ENCODE measurements at places on chromosomes 1 and 21. TPM values are rescaled to one million over a fixed set of nuclear protein-coding genes. Genes with fewer than 3 reads are reported as not detected.

DNA sequence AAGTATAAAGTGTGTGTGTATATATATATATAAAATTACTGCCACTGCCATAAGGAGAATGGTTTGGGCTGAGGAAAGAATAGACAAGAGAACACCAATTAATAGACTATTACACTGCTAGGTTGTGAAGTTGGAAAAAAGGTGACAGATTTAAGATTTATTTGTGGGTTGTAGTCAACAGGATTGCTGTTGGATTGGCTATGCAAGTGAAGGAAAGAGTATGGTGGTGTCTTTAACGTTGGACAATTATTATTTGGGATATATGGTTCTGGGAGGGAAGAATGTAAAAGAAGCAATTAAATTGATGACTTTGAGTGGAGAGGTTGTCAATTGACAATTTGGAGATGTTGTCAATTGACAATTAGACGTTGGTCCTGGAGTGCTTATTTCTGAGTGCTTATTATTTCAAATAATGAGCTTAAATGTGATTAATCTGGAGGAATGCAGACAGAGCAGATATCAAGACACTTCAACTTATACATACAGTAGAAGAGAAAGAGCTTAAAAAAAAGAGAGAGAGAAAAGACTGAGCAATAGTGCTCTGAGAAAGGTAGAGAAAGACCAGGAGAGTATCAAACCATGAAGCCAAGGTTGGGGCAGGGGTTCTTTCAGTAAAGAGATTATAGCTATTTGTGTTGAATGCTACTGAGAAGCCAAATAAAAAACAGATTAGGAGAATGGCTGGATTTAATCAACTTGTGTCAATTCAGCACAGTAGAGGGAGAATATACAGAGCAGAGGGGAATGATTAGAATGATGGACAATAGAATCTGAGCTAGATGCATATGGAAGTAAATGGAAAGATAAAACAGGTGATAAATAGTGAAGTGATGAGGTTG is 9.7 kb downstream of the PTGS2 start:
- H3K27ac ChIP-seq: no peak overlapping the region
- H3K4me3 ChIP-seq: no peak overlapping the region

- no peak overlapping the region for H3K27ac ChIP-seq
- no peak for DNase-seq
Measured at GRCh38 chr1:167114725-167115124, 20.9 kb downstream of the STYXL2 start.

DNA sequence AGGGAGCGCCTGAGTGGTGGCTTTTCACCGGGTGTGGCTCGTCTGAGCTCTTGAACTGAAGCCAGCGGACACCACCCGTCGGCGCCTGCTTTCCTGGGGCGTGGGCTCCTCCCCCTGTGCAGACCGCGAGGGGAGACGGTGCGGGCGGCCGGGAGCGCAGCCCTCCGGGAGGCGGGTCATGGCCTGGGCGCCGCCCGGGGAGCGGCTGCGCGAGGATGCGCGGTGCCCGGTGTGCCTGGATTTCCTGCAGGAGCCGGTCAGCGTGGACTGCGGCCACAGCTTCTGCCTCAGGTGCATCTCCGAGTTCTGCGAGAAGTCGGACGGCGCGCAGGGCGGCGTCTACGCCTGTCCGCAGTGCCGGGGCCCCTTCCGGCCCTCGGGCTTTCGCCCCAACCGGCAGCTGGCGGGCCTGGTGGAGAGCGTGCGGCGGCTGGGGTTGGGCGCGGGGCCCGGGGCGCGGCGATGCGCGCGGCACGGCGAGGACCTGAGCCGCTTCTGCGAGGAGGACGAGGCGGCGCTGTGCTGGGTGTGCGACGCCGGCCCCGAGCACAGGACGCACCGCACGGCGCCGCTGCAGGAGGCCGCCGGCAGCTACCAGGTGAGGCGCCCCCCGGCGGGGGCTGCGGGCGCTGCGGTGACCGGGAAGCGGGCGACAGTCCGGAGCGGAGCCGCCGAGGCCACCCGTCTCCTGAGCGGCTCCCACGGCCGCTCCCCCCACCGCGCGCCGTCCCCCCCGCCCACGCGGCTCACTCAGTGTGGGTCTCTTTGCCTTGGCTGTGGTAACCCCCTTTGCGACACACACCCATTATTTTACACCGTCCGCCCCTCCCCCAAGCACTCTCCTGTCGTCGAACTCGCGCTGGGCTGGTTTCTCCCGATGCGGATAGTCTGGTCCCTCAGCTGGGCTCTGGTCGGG is at the start of gene TRIM58:
TSS of gene TRIM58 (plus strand) at position 119 of the 916 bp plus-strand sequence. CDS start at position 179, 60 bp downstream.
- peak within 1 kb of the TSS; percentile 41 for H3K4me3 ChIP-seq
- H3K27me3 ChIP-seq: peaks cover 9% of the 10 kb centered on the region
- H3K36me3 ChIP-seq: no peaks in the 10 kb centered on the region

DNA sequence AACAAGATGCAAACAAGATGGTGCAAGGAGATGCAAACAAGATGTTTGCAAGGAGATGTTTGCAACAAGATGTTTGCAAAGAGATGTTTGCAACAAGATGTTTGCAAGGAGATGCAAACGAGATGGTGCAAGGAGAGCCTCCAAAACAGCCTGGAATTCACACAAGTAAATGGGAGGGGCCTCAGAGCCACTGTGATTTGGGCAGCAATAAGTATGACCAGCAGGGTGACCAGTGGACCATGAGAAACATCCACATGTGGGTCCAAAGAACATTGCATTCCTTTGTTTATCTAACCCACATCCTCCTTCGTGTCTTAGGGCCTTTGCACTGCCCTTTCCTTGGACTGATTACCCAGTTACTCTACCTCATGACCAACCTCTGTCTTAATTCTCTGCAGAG is 162.9 kb downstream of the PLPP3 start:
- H3K27ac ChIP-seq: no peak overlapping the region
- no peaks in the 10 kb centered on the region for H3K27me3 ChIP-seq
- H3K4me1 ChIP-seq: peaks cover 7% of the 10 kb centered on the region
- no peak for DNase-seq

GRCh38 chr1:5950201-5950895 is 41.9 kb downstream of the NPHP4 start:
- no peak overlapping the region for H3K27ac ChIP-seq
- H3K4me3 ChIP-seq: no peak overlapping the region
- H3K27me3 ChIP-seq: no peaks in the 10 kb centered on the region
- DNase-seq: peak; percentile 18

- no peak for DNase-seq
- H3K4me3 ChIP-seq: no peak overlapping the region
- no peak overlapping the region for H3K27ac ChIP-seq
- no peaks in the 10 kb centered on the region for H3K36me3 ChIP-seq
Measured at GRCh38 chr1:182715531-182715930, 31.1 kb upstream of the RGS8 start.

GRCh38 chr1:212583643-212584042 is 24.9 kb upstream of the ATF3 start:
- H3K27me3 ChIP-seq: peaks cover 11% of the 10 kb centered on the region
- H3K4me3 ChIP-seq: no peak overlapping the region
- H3K27ac ChIP-seq: no peak overlapping the region
- no peak for DNase-seq

GRCh38 chr1:111471012-111471411 is 2.8 kb upstream of the C1orf162 start:
- H3K27ac ChIP-seq: peak overlapping the region; percentile 53
- peaks cover 38% of the 10 kb centered on the region for H3K36me3 ChIP-seq
- H3K27me3 ChIP-seq: no peaks in the 10 kb centered on the region
- H3K4me1 ChIP-seq: peaks cover 5% of the 10 kb centered on the region

DNA sequence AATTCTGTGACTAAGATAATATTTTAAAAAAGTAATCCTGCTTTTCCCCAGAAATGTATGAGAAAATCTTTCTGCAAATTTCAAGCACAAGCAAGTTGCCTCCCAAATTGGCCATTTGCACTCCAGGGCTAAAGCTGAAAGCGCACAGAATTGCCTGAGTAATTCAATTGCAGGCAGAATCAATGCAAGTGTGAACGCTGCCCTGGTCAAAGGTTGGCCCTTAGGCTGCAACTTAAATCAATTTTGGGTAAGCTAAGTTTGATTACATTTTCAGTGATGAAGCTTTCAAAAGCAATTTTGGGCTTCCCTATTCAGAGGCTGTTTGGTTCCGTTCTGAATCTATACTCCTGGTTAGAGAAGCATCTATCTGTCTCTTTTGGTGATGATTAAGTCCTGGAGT is 501.8 kb upstream of the ZRANB2 start:
- H3K36me3 ChIP-seq: no peaks in the 10 kb centered on the region
- H3K4me3 ChIP-seq: no peak overlapping the region
- H3K27me3 ChIP-seq: no peaks in the 10 kb centered on the region
- no peaks in the 10 kb centered on the region for H3K4me1 ChIP-seq
- no peak for DNase-seq

DNA sequence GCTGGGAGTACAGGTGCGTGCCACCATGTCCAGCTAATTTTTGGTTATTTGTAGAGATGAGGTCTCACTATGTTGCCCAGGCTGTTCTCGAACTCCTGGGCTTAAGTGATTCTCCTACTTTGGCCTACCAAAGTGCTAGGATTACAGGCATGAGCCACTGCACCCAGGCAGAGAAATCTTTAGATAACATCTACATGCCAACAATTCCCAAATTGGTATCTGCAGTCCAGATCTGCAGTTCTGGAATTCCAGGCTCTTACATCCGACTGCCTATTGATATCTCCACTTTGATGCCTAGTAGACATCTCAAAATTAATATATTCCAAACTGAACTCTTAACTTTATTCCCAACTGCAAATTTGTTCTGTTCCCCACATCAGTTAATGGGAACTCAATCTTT is 23.3 kb downstream of the INAVA start:
- no peak overlapping the region for H3K4me3 ChIP-seq
- no peak overlapping the region for H3K27ac ChIP-seq
- no peaks in the 10 kb centered on the region for H3K27me3 ChIP-seq
- H3K36me3 ChIP-seq: no peaks in the 10 kb centered on the region
- H3K4me1 ChIP-seq: no peaks in the 10 kb centered on the region
- DNase-seq: no peak

- no peaks in the 10 kb centered on the region for H3K27me3 ChIP-seq
- no peaks in the 10 kb centered on the region for H3K4me1 ChIP-seq
- no peak for DNase-seq
- no peak overlapping the region for H3K27ac ChIP-seq
- no peak overlapping the region for H3K4me3 ChIP-seq
Measured at GRCh38 chr1:101520302-101520701, 283.5 kb downstream of the S1PR1 start.

GRCh38 chr1:183270541-183271141 is 84.6 kb downstream of the LAMC2 start:
- H3K4me1 ChIP-seq: no peaks in the 10 kb centered on the region
- H3K36me3 ChIP-seq: no peaks in the 10 kb centered on the region
- no peak overlapping the region for H3K4me3 ChIP-seq

DNA sequence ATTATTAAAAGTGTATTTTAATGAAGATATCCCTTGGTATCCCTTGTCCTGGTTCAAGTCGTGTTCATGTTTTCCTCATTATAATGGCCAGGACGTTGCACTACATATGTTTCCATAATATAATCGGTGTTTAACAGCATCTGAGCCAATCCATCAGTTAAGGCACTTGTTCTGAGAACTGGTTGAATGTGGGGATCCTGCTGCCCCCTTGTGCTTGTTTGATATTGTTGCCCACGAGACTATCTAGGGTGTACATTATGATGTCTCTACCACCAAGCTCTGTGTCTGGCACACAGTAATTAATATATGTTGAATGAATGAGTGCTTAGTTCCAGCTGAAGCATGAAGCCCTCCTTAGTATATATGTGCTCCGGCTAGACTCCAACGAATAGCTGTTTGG is 193.0 kb downstream of the CACNA1E start:
- no peak overlapping the region for H3K27ac ChIP-seq
- H3K27me3 ChIP-seq: no peaks in the 10 kb centered on the region
- H3K4me1 ChIP-seq: no peaks in the 10 kb centered on the region
- H3K4me3 ChIP-seq: no peak overlapping the region
- no peaks in the 10 kb centered on the region for H3K36me3 ChIP-seq
- no peak for DNase-seq

DNA sequence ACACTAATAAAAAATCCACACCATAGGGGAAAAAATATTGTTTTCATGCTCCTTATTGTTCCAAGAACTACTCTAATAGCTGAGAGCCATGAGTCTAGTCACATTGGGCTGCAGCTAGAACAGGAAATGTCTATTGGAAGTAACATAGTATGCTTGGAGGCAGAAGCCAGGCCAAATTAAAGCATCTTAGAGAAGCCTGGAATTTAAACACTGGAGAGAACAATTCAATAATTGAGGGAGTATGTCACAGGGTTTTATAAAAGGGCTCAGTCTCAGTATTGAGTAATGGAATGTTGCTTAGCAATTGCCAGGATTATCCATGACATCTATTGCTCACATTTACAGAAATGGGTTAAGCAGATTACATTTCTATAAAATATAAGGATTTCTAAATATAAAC is 471.3 kb downstream of the LMO4 start:
- H3K4me1 ChIP-seq: no peaks in the 10 kb centered on the region
- no peak overlapping the region for H3K4me3 ChIP-seq
- H3K27ac ChIP-seq: no peak overlapping the region
- no peaks in the 10 kb centered on the region for H3K36me3 ChIP-seq
- no peaks in the 10 kb centered on the region for H3K27me3 ChIP-seq
- DNase-seq: no peak

- no peaks in the 10 kb centered on the region for H3K27me3 ChIP-seq
- DNase-seq: no peak
- no peak overlapping the region for H3K27ac ChIP-seq
- H3K4me1 ChIP-seq: peaks cover 12% of the 10 kb centered on the region
- no peak overlapping the region for H3K4me3 ChIP-seq
Measured at GRCh38 chr1:8591569-8591968, 225.9 kb downstream of the RERE start.

DNA sequence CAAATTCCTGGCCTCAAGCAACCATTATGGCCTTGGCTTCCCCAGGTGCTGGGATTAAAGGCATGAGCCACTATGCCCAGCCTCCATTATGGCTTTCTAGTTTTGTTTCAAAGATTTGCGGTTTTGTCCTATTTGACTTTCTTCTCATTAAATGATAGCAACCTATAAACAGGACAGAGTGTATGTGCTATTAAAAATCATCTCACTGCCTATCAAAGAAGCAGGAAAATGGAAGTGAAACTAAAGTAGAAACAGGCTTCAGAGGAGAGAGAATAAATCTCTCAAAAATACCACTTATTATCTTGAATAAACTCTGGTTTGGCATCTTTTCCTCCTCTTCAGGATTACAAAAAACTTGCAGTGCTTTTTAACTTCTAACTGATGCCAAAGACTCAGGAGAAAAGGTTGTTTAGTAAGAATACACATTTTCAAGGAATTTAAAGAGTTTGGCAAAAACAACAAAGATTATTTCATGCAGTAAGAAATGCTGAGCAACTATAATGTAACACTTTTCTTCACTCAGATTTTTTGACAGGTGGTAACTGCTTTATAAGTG is 28.7 kb downstream of the ACBD3 start:
- DNase-seq: no peak
- peaks cover 88% of the 10 kb centered on the region for H3K36me3 ChIP-seq
- no peak overlapping the region for H3K27ac ChIP-seq
- no peak overlapping the region for H3K4me3 ChIP-seq
- H3K4me1 ChIP-seq: no peaks in the 10 kb centered on the region

GRCh38 chr1:233395863-233396646 is 68.5 kb downstream of the MAP3K21 start:
- H3K27ac ChIP-seq: no peak overlapping the region
- no peak for DNase-seq
- H3K27me3 ChIP-seq: no peaks in the 10 kb centered on the region
- H3K4me3 ChIP-seq: no peak overlapping the region

The CACNA1S gene
- total RNA-seq: 0.55 TPM

The NBPF6 gene
- total RNA-seq: not detected

The USP1 gene
- total RNA-seq: 23.8 TPM

The DNM3 gene
- total RNA-seq: 15.4 TPM

The HSD3B1 gene
- not detected for total RNA-seq

The SORT1 gene
- 183 TPM for total RNA-seq

The CATSPERE gene
- 1.1 TPM for total RNA-seq

The TRIM45 gene
- total RNA-seq: 1.7 TPM

The TAS1R3 gene
- total RNA-seq: 0.32 TPM
